ENCODE measurements at places on chromosomes 1 and 21.

GRCh38 chr1:35324486-35324885, 56.0 kb downstream of the ZMYM4 start:
- no peak for DNase-seq

GRCh38 chr1:14663773-14664172, 65.3 kb downstream of the KAZN start:
- DNase-seq = no peak

DNA sequence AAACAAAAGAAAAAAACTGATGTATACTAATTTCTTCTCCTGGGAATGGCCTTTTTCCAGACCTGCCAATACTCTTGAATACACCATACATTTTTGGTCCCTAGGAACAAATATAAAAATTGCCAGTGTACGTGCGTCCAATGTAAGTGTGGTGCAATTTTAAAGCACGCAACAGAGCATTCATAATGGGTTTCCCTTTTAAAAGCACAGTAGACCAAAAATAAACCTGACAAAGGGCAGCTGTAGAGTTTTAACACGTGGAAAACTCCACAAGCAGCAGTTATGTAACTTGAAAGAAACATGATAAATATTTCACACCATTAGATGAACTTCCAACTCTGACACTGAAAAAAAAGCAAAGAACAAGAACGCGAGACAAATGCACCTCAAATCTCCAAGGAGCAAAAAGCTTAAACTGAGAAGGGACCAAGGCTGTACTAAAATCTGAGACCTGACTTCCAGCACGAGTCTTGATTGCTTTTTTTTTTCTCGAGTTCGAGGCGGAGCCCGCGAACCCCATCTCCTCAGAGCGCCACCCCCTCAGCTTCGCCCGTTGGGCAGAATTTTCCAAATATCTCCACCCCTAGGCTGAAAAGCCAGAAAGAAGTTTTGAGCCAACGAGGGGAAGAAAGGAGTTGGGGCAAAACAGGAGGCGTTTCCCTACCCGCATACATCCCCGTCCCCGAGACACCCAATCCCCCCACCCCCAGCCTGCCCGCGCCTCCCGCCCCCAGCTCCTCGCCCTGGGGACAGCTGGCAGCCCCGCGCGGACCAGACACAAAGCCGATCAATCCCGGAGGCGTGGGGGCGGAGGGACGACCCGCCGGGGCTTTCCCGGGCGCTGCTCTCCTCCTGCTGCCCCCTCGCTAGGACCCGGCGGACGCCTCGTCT, at the start of gene JAM2:
Gene JAM2, plus strand, starts transcription at position 599 of the 891 bp plus-strand sequence. CDS start 564 bp downstream, outside the sequence.
- DNase-seq = peak; percentile 44

- no peak for DNase-seq
Measured at GRCh38 chr1:228084797-228085196, 2.3 kb downstream of the ARF1 start.

GRCh38 chr1:24551960-24552571, 3.8 kb upstream of the NCMAP start:
- peak; percentile 25 for DNase-seq
